Left cardiac atrium (tissue), 4 donors: ENCODE measurements at places on chromosomes 11 and 22.

GRCh38 chr11:21723678-21724077 is 469.2 kb upstream of the ANO5 start:
- no peak for DNase-seq

- DNase-seq, result peak; percentile 36
Measured at GRCh38 chr11:313304-313786, 495 bp upstream of the IFITM1 start.

DNA sequence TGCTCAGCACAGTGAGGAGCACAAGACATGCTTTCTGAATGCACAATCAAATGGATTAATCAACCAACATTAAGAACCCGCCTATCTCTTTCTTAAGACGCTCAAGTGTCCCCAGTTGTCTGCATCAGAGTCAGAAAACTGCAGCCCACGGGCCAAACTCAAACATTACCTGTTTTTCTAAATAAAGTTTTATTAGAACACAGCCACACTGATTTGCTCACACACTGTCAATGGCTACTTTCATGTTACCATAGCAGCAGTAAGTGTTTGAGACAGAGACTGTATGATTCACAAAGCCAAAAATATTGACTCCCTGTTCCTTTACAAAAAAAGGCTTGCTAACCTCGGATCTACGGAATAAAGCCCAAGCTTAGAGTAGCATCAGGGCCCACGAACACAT is 49.0 kb upstream of the ISX start:
- no peak for DNase-seq

DNA sequence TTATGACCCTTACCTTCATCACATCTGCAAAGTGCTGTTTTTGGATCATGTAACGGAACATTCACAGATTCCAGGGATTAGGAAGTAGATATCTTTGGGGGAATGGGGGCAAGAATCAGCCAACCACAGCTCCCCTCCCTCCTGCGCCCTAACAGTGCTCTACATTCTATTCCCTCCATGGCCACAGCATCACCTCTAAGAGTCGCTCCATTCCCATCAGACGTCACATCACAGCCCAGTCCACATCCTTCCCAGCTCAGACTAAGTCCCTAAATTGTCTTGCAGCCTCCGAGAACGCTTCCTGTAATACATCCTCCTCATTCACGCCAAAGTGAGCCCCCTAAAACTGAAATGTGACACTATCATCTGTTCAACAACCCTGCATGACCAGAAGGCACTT is 5.9 kb downstream of the SCGB1D1 start:
- no peak for DNase-seq

- peak; percentile 54 for DNase-seq
Measured at GRCh38 chr11:125170001-125170509, 5.5 kb downstream of the PKNOX2 start.

GRCh38 chr11:116986521-116987105 is 111.6 kb downstream of the SIK3 start:
- DNase-seq, result no peak

DNA sequence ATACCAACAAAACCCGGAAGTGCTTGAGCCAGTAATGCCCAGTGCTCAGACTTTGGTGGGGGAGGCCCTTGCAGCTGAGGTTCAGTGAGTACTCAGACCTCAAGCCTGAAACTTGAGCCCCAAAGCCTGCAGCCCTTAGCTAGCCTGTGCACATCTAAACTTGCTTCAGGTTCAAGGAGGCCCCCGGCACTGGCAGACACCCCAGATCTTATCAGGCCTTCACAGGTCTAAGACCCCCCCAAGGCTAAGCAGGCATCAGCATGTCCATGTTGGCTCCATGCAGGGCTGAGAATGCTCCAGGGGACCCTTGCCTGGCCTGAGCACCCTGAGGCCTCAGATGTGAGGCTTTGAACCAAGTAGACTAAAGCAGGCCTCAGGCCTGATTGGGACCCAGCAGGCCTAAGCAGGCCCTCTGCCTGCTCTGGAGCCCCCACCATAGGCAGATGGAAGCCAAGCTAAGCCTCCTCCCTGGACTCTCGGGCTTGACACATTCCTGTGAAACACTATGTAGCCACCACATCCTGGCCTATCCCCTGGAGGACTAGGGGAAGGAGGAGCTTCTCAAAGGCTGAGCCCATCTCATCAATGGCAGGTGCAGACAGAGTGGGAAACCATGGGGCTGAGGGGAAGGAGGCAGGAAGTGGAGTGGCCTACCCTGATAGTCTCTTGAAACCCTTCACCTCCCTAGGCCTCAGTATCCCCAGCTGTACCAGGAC is 1.2 kb upstream of the CASTOR1 start:
- DNase-seq, result peak; percentile 50

GRCh38 chr22:17994424-17995108 is 29.8 kb downstream of the MICAL3 start:
- DNase-seq, result no peak

DNA sequence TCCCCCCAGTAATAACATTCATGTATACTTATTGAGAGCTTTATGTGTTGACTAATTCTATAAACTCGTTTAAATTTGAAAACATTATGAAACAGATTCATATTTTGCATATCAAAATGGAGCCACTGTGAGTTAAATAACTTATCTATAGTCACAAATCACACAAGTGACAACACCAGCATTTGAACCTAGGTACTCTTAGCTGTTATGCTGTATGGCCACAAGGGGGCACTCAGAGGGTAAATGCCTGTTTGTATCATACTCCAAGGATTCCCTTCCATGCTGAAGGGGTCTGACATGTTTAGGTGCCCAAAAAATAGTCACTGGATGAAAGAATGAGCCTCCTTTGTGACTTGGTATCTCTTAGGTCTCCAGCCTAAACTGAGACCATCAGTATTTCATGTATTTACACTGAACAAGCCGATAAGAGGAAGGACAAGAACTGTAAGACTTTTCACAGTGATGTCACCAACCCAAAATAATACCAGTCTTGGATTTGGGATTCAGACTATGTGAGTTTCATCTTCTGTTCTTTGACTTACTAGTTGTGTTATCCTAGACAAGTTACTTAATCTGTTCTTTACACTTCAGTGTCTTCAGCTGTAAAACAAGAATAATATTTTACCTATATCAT is 12.2 kb upstream of the OR52D1 start:
- DNase-seq, result peak; percentile 32

- no peak for DNase-seq
Measured at GRCh38 chr11:106304274-106304673, 226.8 kb downstream of the AASDHPPT start.

DNA sequence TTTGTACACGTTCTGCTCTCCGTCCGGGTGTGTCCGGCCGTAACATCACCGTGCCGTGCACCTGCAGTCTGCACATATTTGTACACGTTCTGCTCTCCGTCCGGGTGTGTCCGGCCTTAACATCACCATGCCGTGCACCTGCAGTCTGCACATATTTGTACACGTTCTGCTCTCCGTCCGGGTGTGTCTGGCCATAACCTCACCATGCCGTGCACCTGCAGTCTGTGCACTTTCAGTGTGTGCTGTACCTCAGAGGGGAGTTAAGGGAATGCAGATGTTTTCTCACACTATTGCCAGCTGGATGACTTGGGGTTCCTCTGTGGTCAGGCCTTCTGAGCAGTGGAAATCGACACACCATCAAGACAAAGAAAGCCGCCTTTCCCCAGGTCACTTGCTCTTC is 4.2 kb downstream of the TTLL8 start:
- no peak for DNase-seq
